ENCODE measurements at places on chromosomes 4 and X.
A peak's percentile ranks its signal among the peaks of the same experiment; 100 is the strongest.

- DNase-seq: no peak
Measured at GRCh38 chr4:16869594-16870245, 28.7 kb downstream of the LDB2 start.

- DNase-seq: no peak
Measured at GRCh38 chrX:14291666-14292500, 237.5 kb upstream of the GLRA2 start.

DNA sequence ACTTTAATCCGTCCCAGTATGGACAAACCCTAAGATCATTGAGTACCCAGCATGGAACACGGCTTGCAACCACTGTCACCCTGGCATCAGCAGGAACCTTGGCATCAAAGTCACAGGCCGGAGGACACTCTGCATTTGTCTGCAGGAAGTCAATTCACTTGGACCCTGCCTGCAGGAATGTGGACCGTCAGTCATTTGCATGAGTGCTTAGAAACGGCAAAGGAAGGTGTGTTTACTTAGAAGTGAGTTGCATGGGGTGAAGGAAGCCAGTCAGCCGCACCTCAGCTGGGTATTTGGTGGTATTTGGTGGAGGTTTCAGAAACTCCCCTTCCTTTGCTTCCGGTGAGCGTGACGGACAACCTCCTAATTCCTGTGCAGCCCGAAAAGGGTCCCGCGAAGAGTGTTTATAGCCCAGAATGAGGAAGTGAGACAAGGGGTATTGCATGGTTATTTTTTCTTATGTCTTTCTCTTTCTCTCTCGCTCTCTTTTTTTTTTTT lies 15.5 kb downstream of the P2RY8 start:
- no peak for DNase-seq

GRCh38 chr4:140243278-140243753 lies 89.3 kb upstream of the MAML3 start:
- no peak for DNase-seq

DNA sequence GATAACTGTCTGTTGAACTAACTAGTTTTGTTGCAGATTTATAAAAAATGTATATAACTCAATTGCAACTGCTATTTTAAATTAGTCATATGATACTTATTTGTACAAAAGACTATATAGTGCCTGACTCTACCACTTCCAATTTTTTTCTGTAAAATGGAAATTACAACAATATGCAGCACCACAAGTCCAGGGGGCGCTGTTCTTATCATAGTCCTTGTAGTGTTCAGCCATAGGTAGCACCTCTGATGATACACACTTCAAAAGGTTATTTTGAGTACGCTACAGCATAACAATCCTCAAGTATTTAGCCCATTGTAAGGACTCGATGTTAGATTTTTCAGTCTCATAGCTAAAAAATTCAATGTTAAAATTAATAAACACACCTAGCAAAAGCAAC lies 174.9 kb downstream of the CORIN start:
- no peak for DNase-seq

- DNase-seq: no peak
Measured at GRCh38 chrX:17669458-17669857, 67.8 kb upstream of the SCML1 start.

DNA sequence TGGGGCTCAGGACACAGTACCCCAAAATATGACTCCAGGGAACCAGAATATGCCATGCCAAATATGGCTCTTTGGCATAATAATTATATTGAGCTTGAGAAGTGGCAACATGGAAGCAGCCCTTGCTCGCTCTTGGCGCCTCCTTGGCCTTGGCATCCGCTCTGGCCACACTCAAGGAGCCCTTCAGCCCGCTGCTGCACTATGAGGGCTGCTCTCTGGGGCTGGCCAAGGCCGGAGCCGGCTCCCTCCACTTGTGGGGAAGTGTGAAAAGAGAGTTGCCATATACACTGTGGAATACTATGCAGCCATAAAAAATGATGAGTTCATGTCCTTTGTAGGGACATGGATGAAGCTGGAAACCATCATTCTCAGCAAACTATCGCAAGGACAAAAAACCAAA lies 18.4 kb upstream of the HERC6 start:
- DNase-seq: no peak

DNA sequence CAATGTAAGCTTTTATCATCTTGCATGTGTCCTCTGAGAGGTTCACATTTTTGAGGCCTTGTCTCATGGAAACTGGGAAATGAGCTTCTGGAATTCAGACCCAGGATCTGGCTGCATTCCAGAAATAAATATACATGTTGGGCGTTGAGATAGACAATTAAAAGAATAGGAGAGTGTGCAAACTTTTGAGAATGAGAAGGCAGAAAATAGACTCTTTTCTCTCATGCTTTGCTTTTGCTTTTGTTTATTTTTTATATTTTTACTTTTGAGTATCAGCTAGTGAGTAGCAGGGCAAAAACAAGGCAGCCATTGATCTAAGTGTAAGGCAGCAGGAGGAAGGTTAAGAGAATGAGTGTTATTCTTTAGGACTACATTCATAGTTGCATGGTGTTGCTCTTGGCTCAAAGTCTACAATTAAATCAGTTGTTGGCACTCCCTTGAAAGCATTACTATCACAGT lies 12.4 kb downstream of the SHROOM3 start:
- DNase-seq: no peak

DNA sequence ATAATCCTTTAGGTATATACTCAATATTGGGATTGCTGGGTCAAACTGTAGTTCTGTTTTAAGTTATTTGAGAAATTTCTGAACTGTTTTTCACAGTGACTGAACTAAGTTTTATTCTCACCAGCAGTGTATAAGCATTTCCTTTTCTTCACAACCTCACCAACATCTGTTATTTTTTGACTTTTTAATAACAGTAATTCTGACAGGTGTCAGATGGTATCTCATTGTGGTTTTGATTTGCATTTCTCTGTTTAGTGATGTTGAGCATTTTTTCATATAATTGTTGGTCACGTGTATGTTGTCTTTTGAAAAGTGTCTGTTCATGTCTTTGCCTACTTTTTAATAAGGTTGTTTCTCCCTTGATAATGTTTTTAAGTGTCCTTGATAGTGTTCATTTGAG lies 112.6 kb downstream of the LINC00632 start:
- DNase-seq: no peak

DNA sequence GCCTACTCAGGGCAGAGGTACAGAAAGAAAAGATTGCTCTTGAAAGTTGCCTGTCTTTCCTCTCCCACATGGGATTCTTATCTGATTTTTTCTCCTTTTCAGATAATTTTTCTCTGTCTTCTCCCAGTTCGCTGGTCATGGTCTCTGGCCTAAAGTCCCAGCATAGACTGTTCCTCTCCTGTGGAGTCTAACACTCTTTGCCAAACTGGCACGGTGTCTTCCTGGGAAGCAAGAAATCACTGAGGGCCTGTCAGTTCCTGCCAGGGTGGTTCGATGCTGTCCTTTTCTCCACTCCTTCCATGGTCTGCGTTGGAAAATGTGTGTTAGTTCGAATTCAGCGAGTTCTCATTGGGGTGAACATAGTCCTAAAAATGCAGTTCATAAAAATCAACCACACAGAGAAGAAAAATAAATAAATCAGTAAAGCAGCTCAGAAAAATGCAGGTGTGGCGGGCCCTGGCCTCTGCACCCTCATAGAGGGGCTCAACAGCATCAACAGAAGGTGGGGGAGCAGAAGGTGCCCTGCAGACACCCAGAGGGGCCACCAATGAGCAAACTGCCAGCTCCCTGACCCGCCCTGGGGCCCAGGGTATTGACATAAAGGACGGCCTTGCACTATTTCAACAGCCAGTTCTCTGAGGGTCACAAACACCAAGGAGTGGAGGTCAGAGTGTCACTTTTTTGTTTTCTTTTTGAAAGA lies 2.1 kb downstream of the RGN start:
- peak; percentile 38 for DNase-seq

- no peak for DNase-seq
Measured at GRCh38 chr4:90597927-90598326, 470.7 kb downstream of the CCSER1 start.

DNA sequence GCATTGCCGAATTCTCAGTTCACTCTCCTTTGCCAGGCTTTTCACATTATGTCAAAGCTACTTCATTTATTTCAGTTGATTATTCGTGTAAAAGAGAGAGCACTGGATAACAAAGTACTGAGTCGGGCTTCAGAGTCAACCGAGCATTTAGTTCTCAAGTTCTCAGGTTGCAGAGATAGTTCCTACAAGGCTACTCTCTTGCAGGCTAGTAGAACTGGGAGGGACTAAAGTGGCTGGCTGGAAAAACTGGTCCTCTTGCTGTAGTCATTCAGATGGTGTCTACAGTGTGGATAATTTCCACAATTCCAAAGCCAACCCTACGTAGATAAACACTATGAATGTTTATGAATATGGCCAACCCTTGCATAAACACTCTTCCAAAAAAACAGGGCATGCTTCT lies 4.6 kb upstream of the CCNG2 start:
- DNase-seq: no peak

GRCh38 chr4:14221176-14221575 lies 593.7 kb upstream of the BOD1L1 start:
- no peak for DNase-seq

DNA sequence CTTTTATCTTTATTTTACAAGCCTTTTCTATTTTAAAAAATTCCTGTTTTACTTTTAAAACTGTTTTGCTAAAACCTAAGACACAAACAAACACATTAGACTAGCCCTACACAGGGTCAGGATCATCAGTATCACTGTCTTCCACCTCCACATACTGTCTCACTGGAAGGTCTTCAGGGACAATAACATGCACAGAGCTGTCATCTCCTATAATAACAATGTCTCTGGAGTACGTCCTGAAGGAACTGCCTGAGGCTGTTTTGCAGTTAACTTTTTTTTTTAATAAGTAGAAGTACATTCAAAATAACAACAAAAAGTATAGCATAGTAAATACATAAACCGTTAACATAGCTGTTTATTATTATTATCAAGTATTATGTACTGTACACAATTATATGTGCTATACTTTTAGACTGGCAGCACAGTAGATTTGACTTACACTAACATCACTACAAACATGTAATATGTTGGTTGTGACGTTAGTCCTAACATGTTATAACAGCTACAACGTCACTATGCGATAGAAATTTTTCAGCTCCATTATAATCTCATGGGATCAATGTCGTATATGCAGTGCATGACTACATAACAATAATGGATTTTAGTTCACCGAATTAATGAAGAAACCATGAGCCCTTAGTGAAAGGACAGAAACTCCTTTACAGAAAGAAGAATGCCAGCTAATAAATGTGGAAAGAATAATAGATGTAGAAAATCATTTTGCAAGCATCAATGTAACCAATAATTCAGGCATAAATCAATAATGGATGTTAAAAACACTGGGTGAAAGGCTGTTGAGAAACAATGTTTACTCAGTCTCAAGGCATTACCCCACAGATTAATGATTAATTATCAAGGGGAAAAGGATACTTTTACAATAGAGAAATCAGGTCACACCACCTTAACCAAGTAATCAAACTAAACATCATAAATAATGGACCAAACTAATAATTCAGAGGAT lies 49.2 kb downstream of the FBXW7 start:
- DNase-seq: no peak

GRCh38 chr4:26406346-26406975 lies 83.8 kb downstream of the CCKAR start:
- no peak for DNase-seq

- DNase-seq: no peak
Measured at GRCh38 chrX:109684136-109684535, 48.9 kb downstream of the ACSL4 start.

- no peak for DNase-seq
Measured at GRCh38 chr4:7501314-7501713, 66.6 kb upstream of the PSAPL1 start.

- DNase-seq: no peak
Measured at GRCh38 chrX:51568586-51568985, 50.1 kb downstream of the CENPVL3 start.

- no peak for DNase-seq
Measured at GRCh38 chr4:83146841-83147240, 32.3 kb upstream of the PLAC8 start.

GRCh38 chrX:21740329-21741274 lies 17.3 kb downstream of the SMPX start:
- peak; percentile 70 for DNase-seq

DNA sequence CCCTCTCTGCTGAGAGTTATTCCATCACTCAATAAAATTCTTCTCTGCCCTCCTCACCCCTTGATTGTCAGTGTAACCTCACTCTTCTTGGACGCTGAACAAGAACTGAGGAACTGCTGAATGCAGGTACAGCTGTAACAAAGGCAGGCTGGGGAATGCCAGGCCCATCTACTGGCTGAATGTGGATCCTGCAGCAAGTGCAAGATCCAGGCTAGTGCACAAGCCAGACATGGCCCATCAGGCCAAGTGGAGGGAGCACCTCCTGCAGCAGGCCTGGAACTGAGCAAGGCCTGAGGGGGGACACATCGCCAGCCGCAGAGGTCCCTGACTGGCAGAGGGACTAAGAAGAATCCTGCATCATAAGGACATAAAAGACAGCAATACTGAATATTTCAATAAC lies 411.8 kb upstream of the PCDH10 start:
- DNase-seq: no peak

DNA sequence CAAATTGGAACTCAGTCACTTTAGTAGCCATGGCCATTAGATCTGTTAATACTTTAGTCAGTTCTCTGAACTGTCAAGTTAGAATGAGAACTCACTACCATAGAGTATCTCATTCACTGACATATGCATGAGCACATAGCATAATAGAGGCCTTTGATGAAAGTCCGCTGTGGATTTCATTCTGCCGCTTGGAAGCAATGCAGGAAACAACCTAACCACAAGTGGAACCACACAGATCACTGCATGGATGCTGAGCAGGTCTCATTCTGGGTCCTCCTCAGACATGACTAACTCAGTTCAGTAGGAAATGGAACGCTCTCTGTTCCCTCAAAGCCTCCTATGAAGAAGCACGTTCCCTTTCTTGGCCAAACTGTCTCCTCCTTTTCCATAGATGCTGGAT lies 1624.8 kb upstream of the TENM3 start:
- no peak for DNase-seq

DNA sequence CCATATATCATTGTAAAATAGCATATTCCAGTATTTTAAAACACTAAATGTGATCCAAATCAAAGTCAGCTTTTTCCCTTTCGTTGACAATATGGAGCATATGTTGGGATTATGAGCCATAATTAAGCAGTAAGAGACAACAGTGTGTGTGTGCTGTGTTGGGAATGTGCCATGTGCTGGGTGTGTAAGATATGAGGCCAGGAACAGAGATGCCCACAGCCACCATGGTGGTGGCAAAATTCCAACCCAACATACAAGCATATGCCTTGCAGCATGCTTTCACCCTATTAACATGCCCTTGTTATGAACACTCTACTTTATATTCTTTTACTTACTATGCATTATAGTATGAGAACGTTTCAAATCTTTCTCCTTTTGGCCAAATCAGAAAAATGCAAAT lies 1560.4 kb upstream of the TENM3 start:
- DNase-seq: peak; percentile 64

DNA sequence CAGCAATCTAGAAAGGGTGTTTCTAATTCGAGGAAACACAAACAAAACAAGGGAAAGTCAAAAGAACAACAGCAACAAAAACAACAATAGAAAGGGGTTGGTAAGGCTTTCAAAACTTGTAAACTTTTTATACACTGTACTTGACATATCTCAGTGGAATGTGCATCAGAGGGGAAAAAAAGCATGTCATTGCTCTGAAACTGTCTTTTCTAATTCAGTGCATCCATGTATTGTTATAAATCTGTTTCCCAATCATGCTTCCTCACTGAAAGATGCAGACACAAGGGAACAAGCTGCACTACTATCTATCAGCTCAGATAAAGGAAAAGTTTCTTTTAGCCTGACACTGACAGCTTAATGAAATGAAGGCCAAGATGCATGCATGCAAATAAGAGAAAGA lies 44.2 kb upstream of the PCDH18 start:
- DNase-seq: no peak
